Renal cortex interstitium (tissue), 15 donors: ENCODE measurements at places on chromosomes 12 and 14. TPM values are rescaled to one million over a fixed set of nuclear protein-coding genes. Genes with fewer than 3 reads are reported as not detected.

- no peak for DNase-seq
Measured at GRCh38 chr14:63735720-63736119, 7.9 kb upstream of the SGPP1 start.

- DNase-seq: no peak
Measured at GRCh38 chr14:35532783-35533356, 1.1 kb upstream of the INSM2 start.

DNA sequence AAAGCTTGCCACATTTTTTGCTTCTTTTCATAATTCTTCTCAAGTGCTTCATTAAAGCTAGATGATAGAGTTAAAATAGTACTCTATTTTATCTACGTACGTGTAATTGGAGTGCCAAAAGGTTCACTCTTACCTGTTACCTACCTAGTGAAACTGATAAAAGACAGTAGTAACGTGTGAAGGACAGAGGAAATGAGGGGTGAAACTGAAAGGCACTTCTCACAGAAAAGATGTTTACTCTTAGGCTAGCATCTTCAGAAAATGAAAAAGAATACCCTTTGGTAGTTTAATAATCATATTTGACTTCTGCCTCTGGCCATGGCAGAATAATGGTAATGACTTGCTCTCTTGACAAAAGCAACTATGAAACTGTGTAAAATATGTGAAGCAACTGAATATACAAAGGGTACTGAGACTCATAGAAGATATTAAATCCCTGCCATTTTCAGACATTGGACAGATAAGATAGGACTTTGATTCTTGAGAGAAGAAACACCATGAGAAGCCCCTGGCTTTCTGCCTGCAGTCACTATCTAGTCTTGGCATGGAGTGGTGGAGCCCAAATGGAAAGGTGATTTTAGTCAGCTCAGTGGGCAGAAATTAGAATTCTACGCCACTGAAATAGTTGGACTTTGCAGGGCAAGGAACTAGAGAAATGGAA, 6.3 kb upstream of the EVL start:
- DNase-seq: no peak

The DPPA3 gene
- polyA plus RNA-seq: not detected

DNA sequence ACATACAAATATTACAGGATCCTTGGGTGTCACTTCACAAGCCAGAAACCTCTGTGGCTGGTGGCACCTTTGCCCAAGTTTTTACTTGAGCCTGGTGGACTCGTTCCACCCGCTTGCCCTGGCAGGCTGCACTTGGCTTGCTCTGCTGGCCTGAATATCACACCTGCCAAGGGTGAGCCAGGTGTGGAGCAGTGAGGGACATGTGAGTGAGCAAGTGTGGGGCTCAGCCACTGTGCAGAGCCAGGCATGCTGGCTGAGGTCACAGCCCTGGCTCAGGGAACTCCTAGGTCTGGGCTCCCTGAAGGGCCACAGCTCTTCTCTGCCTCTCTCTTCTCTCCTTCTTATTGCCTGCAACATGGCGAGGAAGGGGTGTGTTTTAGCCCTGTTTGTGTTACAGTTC, 82.0 kb downstream of the SLC16A7 start:
- no peak for DNase-seq

- no peak for DNase-seq
Measured at GRCh38 chr12:50353404-50353803, 43.0 kb downstream of the FAM186A start.

GRCh38 chr12:32847287-32847686, 49.3 kb downstream of the PKP2 start:
- DNase-seq: no peak

DNA sequence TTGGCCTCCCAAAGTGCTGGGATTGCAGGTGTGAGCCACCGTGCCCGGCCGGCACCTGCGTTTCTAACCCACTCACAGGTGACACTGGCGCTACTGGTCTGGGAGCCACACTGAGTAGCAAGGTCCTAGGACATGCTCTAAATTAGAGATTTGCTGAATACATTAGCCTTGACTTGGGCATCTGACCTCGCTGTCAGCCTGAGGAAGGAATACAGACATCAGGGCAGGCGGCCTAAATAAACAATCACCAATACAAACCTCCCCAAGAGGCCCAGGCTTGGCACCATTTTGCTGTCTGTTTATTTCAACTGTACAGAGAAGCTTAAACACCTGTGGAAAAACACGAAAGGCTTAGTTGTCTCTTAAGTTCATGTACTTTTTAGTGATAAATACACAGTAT, 27.5 kb downstream of the P2RX4 start:
- no peak for DNase-seq

DNA sequence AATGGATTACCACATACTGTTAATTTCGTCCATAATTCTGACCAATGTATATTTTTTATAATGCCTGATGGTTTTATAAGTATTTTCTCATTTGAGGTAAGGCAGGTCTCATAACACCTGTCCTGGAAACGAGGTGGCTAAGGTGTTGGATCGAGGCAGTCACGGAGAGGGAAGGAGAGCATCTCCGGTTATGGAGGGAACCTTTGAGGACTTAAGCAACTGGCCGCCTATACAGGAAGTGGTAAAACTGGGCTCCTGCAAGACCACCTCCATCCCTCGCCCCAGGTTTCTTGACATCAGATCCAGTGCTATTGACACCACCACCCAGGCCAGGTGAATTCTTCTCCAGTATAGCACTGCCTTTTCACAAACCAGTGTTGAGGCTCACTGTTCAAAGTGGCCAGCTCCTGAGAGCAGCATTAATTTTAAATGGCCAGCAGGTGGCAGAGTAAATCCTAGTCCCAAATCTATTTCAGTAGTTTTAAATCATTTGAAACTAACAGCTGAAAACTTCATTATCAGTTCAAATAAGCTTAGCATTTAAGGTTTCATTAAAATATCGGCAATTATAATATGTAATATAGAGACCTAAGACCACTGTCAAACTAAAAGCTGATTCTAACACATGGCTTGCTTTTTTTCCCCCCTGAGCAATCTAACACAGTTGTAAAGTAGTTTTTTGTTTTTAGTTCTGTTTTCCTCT, 100.8 kb downstream of the PPM1A start:
- DNase-seq: no peak

DNA sequence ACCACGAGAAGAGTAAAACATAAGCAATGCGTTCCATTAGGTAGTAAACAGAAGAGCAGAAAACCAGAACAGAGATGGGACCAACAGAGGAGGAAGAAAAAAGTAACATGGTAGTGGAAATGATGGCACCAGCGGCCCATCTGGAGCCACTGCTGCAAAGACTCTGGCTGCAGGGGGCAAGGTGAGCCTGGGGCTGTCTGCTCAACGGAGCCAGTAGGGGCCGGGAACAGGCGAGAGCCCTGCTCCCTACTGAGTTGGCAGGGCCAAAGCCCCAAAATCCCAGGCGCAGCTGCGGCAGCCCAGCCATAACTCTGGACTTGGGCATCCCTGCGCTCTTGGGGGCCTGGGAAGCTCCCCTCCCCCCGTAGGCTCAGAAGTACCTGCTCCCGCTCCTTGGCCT, 28.5 kb upstream of the PYGL start:
- no peak for DNase-seq

DNA sequence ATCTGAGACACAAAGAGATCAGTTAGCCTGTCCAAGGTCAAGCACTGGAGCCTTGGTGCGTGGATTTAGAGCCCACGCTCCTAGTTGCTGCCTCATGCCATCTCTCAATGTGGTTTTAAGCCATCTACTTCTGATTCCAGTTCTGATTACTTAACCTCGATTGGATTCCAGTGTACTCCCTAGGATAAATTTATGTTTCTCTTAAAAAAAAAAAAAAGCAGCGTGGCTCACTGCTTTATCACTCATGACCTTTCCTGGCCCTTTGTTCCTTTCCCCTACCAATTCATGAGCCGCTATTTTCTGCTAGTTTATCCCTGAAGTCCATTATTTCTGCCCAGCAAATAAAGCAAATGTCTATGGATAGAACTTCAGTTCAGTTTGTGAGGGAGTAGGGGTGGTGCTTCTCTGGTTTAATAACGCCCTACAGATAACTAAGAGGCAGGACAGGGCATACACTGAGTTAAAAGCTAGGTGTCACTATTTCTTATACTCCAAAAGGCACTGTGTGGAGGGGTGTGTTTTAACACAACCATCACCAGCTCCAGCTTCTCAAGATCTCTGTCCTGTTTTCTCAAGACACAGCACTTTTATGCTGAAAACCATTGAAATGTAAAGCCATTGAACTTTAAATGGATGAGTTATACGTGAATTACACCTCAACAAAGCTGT, 9.8 kb upstream of the PARP11 start:
- DNase-seq: no peak

The TMX1 gene
- polyA plus RNA-seq: 55.7 TPM

DNA sequence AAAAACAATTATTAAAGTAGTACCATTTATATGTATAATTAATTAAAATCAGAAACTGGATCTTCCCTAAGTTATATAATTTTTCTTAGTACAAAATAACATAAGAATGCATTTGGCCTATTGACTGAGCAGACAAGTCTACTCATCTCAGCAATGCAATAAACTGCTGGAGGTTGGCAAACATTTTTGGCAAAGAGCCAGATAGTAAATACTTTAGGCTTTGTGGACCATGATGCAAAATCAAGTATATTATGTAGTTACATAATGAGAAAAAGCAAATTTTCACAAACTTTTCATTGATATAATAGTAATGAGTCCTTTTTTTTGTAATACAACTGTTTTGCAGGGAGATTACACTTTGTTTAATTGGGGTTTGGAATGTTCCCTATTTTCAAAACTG, 30.9 kb downstream of the ERGIC2 start:
- no peak for DNase-seq

The RIPK3 gene
- polyA plus RNA-seq: 2.5 TPM

DNA sequence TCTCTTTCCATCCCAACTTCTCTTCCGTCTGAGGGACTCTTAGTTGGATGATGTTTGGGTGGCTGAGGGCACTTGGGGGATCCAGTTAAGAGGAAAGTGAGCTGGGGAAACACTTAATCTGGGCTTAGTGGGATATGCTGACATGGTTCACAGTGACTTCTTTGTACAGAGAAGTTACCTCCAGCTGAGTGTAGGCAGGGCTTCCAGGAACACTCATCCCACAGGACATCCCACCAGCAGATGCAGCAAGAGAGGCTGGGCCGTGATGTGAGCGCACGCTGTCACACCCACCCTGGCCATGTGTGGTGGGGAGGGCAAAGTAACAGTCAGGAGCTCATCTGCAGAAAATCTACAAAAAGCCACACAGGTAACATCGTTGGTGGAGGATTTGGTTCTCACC, 832 bp upstream of the CACNA2D4 start:
- DNase-seq: no peak

GRCh38 chr14:76636602-76637001, 124.7 kb upstream of the VASH1 start:
- no peak for DNase-seq

DNA sequence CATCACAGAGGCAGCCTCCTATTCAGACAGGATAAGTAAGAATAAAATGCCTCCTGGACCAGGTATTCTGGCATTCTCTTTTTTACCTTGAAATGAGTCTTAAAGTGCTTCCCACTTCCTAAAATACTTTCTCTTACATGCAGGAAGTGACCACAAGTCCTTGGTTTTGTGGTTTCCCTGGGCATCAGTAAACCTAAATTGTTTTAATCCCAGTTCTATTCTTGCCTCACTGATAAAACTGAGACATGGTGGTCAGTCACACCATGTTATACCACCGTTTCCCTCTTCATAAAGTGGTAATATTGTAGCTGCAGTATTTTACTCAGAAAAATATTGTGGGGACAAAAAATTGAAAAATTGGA, 1.2 kb upstream of the SALL2 start:
- DNase-seq: no peak

- no peak for DNase-seq
Measured at GRCh38 chr12:9327320-9327719, 119.1 kb upstream of the PZP start.

DNA sequence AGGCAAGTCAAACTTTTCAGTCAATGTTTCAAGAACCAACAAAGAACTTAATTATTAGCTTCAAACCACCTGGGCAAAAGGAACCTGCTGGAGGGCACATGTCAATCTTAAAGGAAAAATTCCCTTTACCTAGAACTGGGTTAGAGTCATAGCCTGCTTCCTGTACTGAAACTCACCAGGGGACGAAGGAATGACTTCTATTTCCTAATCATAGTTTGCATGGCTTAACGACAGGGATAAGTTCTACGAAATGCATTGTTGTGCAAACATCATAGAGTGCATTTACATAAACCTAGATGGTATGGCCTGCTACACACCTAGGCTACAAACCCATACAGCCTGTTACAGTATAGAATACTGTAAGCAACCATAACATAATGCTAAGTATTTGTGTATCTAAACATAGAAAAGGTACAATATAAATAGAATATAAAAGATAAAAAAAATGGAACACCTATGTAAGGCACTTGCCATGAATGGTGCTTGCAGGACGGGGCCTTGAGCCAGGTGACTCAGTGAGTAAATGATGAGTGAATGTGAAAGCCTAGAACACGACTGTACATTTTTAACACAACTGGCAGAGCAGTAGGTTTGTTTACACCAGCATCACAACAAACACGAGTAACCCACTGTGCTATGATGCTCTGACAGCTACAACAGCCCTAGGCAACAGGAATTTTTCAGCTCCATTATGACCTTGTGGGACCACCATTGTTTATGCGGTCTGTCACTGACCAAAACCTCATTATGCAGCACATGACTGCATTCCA, 234.9 kb upstream of the CAND1 start:
- DNase-seq: no peak

The KCNJ8 gene
- polyA plus RNA-seq: 22.9 TPM

The ALX1 gene
- 31.2 TPM for polyA plus RNA-seq

DNA sequence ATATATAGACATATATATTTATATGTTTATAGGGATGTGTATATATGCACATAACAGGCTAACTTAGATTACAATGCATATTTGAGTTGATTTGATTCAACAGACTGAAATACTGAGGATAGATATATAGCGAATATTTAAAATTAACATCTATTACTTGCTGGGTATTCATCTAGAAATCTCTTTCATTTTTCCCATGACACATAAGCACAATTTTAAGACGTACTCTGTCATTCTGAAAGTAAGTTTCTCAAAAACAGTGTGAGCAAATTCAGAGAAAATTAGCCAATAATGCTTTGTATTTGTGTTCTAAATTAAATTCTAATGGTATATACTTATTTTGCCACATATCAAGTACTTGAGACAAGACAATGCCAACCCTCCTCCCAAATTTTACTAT, 907.5 kb upstream of the MDGA2 start:
- no peak for DNase-seq
